CD4-positive, alpha-beta T cell treated with Interleukin-15 for 4 hours (primary cell): ENCODE measurements at places on chromosomes 1 and 21.

DNA sequence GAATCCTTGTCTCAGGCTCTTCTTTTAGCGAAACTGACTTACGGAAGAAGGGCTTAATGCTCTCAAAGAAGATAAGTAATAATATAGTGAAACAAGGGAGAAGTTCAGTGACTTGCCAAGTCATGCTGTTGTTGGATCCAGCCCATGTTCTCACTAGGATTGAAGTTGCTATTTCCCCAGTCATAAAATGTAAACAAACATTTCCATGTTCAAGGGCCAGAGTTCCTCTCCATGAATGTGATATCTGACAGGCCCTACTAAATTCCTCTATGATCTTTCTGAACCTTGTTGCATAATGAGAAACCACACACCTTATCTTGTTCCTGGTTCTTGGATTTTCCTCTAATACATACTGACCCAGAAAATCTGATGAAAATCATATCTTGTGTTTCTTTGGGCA is 876.5 kb upstream of the B3GALT2 start:
- DNase-seq: no peak

DNA sequence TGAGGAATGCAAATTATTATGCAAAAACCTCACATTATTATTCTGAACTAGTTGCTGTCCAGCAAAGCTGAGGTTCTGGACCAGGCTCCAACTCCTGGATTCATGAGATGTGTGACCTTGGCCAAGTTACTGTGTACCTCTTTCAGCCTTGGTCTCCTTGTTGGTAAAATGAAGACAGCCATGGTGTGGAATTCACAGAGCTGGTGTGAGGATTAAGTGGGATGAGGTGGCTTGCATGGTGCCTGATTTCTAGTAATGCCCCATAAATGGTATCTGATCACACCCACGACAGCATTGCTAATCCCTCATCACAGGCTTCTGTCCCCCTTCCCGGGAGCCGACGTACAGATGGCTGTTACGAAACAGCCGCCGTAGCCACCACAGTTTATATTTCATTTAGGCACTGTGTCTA is 59.6 kb downstream of the PGBD5 start:
- DNase-seq: no peak

DNA sequence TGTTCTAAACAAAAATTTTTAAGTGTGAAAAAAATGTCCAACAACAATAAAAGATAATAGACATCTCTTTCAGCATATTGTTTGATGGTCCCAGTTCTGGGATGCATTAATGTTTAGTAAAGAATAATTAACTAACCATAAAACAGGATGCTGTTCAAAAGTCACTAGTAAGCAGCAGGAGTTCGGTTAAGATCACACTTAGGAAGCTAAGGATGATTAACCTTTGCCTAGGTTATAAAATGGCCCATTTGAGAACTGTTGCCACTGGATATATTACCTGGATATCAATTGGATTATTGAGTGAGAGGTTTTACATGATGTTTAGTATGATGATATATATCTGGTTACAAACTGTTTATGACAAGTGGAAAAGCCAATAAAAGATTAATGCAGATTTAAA is 171.7 kb downstream of the ATG4C start:
- DNase-seq: no peak

GRCh38 chr1:226643177-226643576 is 94.6 kb downstream of the STUM start:
- DNase-seq: peak; percentile 69

DNA sequence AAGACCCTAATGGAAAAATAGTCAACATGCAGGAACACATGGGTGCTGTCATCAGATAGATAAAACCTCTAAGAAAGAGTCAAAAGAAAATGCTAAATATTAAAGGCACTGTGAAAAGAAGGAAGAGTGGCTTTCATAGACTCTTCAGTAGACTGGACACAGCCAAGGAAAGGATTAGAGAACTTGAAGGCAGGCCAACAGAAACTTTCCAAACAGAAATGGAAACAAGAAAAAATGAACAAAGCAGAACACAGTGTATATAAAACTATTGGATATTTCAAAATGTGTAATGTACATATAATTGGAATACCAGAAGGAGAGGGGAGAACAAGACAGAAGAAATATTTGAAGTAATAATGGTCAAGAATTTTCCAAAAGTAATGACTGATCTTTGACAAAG is 431.9 kb downstream of the MATN1 start:
- no peak for DNase-seq

DNA sequence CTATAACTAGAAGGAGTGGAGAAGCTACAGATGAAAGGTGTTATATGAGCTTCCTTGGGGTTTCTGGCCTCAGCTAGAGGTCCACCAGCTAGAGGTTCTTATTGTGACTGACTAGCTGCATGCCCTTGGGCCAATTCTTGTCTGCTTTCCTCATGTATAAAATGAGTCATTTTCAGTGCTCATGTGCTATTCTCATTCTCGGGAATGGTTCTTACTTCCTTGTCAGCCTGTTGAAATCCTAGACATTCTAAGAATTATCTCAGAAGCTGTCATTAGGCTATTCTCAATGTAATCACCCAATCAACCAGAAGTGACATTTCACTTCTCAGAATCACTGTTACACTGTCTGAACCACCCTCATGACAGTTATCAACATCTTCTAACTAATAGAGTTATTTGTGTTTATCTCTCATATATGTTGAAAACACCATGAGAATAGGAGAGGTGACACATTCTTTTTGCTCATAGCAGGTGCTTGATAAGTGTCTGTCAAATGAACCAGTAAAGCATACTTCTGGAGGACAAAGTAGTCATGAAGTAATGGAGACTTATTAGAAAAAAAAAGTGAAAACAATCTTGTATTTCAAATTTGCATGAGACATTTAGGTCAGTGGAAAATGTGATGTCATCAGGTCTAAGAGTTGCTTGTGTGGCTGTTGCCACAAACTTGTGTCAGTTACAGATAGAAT is 122.8 kb upstream of the IVNS1ABP start:
- peak; percentile 86 for DNase-seq

DNA sequence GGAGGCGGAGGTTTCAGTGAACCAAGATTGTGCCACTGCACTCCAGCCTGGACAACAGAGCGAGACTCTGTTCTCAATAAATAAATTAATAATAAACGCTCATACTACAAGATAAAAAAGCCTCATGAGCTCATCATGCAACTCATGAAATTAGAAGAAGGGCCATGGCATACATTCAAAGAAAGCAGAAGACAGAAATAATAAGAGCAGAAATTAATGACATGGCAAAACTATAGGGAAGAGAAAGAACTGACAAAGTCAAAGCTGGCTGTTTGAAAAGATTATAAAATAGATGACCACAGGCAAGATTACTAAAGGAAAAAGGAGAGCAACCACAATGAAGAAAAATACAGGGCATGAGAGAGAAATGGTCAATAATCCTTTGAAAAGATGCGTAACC is 14.7 kb upstream of the FUCA1 start:
- no peak for DNase-seq

- no peak for DNase-seq
These were observed 163.8 kb downstream of the COL24A1 start for GRCh38 chr1:85992791-85993190.

- DNase-seq: no peak
These were observed 55.7 kb downstream of the CAPZB start for GRCh38 chr1:19429611-19430010.

DNA sequence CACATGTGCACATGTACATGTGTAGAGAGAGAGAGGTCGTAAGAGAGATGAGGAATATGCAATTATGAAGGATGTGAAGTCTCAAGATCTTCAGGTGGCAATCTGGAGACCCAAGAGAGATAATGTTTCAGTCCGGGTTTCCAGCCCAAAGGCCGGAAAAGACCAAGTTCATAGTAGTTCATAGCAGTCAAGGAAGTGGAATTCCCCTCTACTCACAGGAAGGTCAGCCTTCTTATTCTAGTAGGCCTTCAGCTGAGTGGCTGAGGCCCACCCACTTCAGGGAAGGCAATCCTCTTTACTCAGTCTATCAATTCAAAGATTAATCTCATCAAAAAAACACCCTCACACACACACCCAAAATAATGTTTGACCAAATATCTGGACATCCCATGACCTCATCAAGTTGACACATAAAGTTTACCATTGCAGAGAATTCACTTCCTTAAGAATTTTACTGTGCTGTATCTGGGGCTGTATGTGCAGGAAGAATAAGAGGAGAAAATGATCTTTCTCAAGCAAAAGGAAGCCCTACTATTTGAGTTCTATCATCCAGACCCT is 114.6 kb downstream of the TNFSF18 start:
- DNase-seq: no peak

GRCh38 chr1:91697861-91698260 is 188.1 kb downstream of the TGFBR3 start:
- no peak for DNase-seq

- DNase-seq: no peak
These were observed 92.0 kb downstream of the DIRAS3 start for GRCh38 chr1:67958472-67958871.

DNA sequence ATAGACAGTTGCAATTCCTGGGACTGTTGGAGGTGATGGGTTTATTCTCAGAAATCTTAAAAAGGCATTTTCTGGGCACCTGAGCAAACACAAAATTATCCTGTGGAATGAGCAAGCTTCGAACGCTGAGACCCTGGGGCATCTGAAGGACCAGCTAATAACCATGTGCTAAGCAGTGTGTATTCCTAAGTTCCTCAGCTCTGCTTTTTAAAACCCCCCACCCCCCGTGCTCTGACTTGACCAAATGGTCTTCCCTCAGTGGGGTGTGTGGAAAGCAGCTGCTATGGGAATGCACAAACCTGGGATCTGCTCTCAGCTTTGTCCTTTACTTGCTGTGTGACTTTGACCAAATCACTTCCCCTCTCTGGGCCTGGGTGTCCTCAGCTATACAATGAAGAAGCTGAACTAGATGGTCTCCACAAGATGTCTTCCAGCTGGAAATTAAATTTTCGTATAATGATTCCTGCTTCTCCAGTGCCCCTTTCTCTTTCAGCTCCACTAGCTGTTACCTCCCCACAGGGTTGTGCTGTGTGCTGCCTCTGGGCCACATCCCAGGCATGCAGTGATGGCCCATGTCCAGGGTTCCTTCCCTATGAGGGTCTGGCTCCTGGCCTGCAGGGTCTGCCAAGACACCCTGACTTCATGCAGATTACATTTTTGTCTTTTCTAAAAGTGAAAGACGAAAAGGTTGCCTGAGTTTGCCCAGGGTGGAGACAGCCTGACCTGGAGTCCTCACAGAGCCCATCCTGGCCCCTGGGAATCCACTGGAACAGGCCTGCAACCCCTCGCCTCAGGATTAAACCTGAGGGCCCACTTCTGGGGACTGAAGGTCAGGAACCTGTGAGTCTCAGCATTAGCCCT is 14.9 kb upstream of the CD247 start:
- no peak for DNase-seq

GRCh38 chr1:192763756-192764155 is 45.1 kb upstream of the RGS2 start:
- DNase-seq: no peak

DNA sequence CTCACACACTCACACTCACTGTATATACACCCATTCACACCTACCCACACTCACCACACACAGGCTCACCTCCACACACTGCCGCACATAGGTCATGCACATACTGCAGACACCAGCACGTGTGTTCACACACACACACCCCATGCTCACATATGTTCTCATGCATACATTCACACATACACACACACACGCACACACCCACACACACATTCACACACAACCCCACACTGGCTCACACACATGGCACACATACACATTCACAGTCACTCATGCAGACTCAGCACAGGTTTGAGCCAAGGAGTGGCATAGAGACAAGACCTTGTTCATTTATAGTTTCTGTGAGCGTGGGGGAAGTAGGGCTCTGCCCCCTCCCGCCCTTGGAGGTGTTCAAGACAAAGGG is 41.1 kb upstream of the SLC30A1 start:
- no peak for DNase-seq

GRCh38 chr1:16092923-16093511 is 19.6 kb upstream of the FAM131C start:
- DNase-seq: no peak

GRCh38 chr1:84301004-84301784 is at the start of gene SAMD13:
Gene SAMD13, plus strand, starts transcription at chr1:84301708. Its CDS starts 1,527 bp downstream, at chr1:84303235.
- DNase-seq: peak; percentile 37

GRCh38 chr1:192277635-192278034 is 39.2 kb upstream of the RGS21 start:
- DNase-seq: no peak

DNA sequence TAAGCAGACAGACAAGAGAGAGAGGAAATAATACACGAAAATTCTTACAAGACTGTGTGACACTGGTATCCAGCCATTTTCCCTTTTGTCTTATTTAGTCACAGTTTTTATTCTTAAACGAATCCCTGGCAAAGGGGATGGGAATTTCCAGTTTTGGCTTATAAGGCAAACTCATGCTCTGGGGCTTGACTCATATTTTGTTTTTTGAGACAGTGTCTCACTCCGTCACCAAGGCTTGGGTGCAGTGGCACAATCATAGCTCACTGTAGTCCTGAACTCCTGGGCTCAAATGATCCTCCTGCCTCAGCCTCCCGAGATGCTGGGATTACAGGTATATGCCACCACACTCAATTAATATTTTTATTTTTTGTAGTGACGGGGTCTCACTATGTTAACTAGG is 31.9 kb downstream of the PTGER3 start:
- no peak for DNase-seq

- DNase-seq: no peak
These were observed 180.6 kb upstream of the PALMD start for GRCh38 chr1:99465176-99465900.

GRCh38 chr1:109749221-109749620 is 8.4 kb upstream of the GSTM3 start:
- DNase-seq: no peak

DNA sequence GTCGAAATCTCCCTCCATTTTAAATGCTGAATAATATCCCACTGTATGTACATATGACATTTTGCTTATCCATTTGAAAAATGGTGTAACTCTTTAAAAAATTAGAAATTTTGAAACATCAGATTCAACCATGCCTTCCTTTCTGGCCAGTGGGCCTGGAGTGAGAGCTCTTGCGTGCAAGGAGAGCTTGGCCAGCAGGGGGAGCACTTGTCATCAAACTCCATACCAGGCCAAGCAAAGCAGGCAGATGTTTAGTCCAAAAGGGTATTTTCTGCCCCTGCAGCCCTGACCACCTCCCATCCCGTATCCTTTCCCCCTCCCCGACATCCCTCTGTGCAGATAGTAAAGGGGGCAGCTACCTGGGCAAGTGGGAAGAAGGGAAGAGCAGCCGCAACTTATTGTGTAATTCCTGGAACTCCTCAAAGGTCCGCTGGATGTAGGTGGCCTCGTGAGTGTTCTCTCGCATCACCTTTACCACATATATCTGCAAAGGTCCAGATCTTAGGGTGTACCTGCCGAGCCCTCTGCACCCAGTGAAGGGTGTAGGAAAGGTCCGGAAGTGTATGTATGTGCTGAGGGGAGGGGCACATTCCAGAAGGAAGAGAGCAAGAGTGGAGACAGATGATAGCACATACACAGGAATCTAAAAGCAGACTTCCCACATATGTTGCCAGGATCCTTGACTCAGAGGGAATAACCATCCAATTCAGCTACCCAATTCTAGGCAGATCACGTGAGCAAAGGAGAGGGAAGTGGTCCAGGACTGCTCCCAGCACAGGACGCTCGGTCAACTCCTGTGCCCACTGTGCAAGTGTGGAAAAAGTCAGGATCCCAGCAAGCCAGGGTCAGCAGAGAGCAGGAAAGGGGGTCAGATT is 19.9 kb upstream of the PPP1R15B start:
- peak; percentile 77 for DNase-seq
